Large intestine (tissue), 12 donors: ENCODE measurements at places on chromosomes 7 and 10. TPM values are rescaled to one million over a fixed set of nuclear protein-coding genes. Genes with fewer than 3 reads are reported as not detected.

TFPI2 gene
- polyA plus RNA-seq = 15.5 TPM

DDC gene
- polyA plus RNA-seq = 213 TPM

SLC18A2 gene
- polyA plus RNA-seq = 0.72 TPM

CYP2E1 gene
- polyA plus RNA-seq = 1.3 TPM

SEMA3C gene
- polyA plus RNA-seq = 70.6 TPM

GNGT1 gene
- not detected for polyA plus RNA-seq

- peaks cover 66% of the 10 kb centered on the region for H3K36me3 ChIP-seq
- no peak for DNase-seq
- H3K27ac ChIP-seq = no peak overlapping the region
- H3K4me1 ChIP-seq = no peaks in the 10 kb centered on the region
- no peaks in the 10 kb centered on the region for H3K27me3 ChIP-seq
Measured at GRCh38 chr10:99708428-99709012, 23.4 kb downstream of the COX15 start.

DNA sequence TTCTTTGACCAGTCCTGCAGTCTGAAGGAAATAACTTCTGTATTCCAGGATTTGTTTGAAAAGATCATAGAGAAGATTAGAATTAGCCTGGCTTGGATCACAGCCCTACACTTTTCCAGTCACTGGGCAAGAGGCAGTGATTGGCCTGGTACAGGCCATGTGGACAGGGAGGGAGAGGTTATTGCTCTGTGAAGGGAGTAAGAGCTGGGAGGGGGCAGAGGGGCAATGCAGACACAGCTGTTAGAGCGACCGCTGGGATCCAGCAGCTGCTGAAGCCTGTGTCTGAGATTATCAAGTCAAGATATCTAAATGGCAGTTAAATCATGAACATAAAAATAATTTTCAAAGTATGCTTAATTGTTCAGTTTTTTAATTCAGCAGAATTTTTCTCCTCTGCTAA, 257.3 kb downstream of the SDK1 start:
- no peaks in the 10 kb centered on the region for H3K27me3 ChIP-seq
- no peak overlapping the region for H3K27ac ChIP-seq
- H3K36me3 ChIP-seq = no peaks in the 10 kb centered on the region
- no peak for DNase-seq

DNA sequence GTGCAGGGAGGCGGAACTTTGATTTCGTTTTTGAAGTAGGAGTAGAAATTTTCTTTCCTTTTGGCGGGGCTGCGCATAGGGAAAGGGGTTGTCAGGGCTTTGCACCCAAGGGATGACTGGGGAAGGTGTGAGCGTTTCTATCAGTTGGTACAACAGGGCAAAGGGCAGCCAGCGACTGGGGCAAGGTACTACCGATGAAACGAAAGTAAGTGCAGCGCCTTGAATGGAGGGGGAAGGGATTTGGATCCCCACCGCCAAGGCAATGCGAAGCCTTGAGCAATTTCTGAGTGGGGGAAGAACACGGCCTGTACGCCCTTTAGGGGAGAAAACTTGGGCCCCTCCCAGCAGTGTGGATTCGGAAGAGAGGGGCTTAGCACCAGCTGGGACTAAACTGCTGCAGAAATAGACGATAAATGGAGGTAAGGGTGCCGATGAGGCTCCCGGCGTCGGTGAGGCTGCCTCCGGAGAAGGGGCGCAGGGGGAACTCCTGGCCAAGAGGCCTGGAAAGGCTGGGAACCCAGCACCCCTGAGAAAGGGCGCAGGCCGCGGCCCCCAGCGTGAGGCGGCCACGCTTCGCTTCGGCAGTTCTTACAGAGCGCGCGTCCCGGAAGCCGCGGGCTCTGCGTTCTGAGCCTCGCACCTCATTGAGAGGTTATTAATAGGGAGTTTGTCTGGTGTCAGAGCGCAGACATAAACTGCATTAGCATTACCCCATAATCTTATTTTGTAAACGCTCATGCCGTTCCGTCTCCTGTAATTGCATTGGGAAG, 10.0 kb upstream of the TLX1 start:
- no peak overlapping the region for H3K27ac ChIP-seq
- DNase-seq = peak; percentile 90
- no peaks in the 10 kb centered on the region for H3K36me3 ChIP-seq
- H3K27me3 ChIP-seq = peaks cover 86% of the 10 kb centered on the region

DNA sequence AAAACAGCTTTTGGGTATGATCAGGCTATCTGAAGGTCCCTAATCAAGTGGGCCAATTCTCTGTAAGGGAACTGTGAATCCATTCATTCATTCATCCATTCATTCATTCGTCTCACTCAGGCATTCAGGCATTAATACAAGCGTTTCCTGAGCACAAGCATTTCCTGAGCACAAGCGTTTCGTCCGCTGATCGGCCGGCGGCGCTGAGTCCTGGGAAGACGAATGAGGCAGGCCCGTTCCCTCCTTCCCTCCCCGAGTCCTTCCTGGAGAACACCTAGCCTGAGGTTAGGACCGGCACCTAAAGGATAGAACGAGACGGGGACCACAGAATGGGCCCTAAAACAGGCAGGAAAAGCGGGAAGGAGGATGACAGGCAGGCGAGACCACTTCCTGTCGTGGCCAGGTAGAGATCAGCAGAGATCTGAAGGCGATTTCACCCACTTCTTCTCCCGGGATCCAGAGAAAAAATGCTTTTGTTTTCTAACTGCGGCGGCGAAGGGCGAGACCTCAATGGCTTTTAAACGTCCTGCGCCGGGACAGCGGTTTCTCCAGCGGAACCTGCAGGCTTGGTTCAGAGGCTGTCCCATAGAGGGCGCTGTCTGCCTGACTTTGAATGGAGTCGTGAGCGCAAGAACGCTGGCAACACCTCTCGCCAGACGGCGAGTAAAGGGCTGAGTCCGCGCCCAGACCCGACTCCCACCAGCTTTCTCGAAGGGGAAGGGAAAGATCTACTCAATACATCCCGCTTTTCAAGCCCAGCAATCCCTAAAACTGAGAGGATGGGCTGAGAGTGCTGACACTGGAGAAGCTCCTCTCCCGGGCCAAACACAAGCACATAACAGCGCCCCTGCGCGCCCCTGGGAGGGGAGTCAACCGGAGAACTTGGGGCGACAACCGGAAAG, 2.9 kb upstream of the HMX3 start:
- no peak overlapping the region for H3K4me3 ChIP-seq
- DNase-seq = peak; percentile 67
- no peak overlapping the region for H3K27ac ChIP-seq
- H3K36me3 ChIP-seq = no peaks in the 10 kb centered on the region

- peaks cover 3% of the 10 kb centered on the region for H3K36me3 ChIP-seq
- no peaks in the 10 kb centered on the region for H3K4me1 ChIP-seq
- peaks cover 2% of the 10 kb centered on the region for H3K27me3 ChIP-seq
Measured at GRCh38 chr7:134842062-134842461, 62.6 kb downstream of the CALD1 start.

- no peaks in the 10 kb centered on the region for H3K36me3 ChIP-seq
- no peaks in the 10 kb centered on the region for H3K27me3 ChIP-seq
- no peak for DNase-seq
- no peak overlapping the region for H3K4me3 ChIP-seq
Measured at GRCh38 chr7:6259257-6259656, 13.2 kb downstream of the CYTH3 start.

- no peaks in the 10 kb centered on the region for H3K36me3 ChIP-seq
- no peak for DNase-seq
- no peaks in the 10 kb centered on the region for H3K4me1 ChIP-seq
- no peak overlapping the region for H3K27ac ChIP-seq
Measured at GRCh38 chr10:84706431-84706830, 378.0 kb downstream of the CCSER2 start.

- H3K36me3 ChIP-seq = peaks cover 15% of the 10 kb centered on the region
- H3K27ac ChIP-seq = no peak overlapping the region
- H3K4me3 ChIP-seq = no peak overlapping the region
- H3K4me1 ChIP-seq = no peaks in the 10 kb centered on the region
- no peak for DNase-seq
Measured at GRCh38 chr10:73459683-73460314, 26.4 kb upstream of the MSS51 start.

DNA sequence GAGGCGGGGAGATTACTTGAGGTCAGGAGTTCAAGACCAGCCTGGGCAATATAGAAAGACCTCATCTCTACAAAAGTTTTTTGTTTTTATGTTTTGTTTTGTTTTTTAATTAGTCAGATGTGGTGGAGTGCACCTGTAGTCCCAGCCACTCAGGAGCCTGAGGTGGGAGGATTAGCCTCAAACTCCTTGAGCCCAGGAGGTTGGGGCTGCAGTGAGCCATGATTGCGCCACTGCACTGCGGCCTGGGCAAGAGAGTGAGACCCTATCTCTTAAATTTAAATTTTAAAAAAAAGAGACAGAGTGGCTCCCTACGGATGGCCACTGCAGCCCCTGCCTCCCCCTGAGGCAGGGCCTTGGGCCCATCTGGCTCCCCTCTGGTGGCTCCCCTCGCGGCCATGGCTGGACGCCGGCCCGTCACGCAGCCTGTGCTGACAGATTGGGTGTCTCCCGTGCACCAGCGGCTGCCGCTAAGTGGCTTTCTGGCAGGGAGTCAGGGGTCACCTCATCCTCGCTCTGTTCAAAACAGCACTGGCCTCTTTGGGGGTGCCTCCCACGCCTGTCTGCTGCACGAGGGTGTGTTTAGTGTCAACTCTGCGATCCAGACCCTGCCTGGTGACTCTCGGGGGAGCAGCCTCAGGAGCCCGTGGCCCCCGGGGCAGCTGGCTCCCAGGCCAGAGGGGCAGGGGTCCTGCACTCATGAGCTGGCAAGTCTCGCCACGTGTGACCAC, 44.4 kb upstream of the ELN start:
- H3K27ac ChIP-seq = no peak overlapping the region
- DNase-seq = no peak
- no peaks in the 10 kb centered on the region for H3K36me3 ChIP-seq
- H3K4me1 ChIP-seq = peaks cover 8% of the 10 kb centered on the region

DNA sequence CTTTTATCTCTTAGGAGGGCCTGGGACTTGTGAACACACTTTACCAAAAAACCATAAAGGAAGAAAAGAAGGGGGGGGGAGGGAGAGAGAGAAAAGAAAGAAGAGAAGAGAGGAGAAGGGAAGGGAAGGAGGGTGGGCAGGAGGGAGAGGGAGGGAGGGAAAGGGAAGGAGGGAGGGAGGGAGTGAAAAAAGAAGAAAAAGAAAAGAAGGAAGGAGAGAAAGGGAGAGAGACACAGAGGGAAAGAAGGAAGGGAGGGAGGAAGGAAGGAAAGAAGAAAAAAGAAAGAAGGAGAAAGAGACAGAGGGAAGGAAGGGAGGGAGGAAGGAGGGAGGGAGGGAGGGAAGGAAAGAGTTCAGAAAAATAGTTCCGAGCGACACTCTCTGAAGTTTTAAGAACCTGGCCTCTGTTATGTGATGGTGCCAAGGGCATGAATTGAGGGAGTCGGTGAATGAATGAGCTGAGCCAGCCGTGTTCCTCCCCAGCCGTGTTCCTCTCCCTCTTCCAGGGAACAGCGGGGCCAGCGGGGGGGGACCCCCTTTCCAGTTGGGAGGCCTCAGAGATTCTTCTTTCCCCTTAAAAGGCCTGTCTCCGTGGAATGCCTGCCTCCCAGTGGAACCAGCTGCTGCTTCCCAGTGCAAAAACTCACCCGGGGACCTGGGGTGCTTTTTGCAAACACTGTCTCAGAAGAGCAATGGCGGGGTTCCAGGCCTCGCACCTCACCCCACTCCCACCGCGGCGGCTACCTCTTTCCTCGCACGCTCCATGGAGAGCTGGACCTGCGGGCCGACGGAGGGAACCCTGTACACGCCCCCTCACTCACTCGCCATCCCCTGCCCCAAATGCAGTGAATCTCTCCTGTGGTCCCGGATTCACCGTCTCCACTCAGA, 84.1 kb downstream of the FOXL3 start:
- no peaks in the 10 kb centered on the region for H3K27me3 ChIP-seq
- H3K4me3 ChIP-seq = no peak overlapping the region
- no peaks in the 10 kb centered on the region for H3K36me3 ChIP-seq
- peaks cover 83% of the 10 kb centered on the region for H3K4me1 ChIP-seq
- DNase-seq = no peak
- H3K27ac ChIP-seq = peak overlapping the region; percentile 98

GRCh38 chr10:22344781-22345300, 455 bp upstream of the SPAG6 start:
- no peak overlapping the region for H3K27ac ChIP-seq
- H3K4me3 ChIP-seq = no peak overlapping the region
- no peak for DNase-seq
- peaks cover 7% of the 10 kb centered on the region for H3K4me1 ChIP-seq
